GM13977 (cell line): ENCODE measurements at places on chromosomes 6 and 20.

GRCh38 chr6:12196326-12196936 is 93.7 kb upstream of the EDN1 start:
- DNase-seq, result no peak

DNA sequence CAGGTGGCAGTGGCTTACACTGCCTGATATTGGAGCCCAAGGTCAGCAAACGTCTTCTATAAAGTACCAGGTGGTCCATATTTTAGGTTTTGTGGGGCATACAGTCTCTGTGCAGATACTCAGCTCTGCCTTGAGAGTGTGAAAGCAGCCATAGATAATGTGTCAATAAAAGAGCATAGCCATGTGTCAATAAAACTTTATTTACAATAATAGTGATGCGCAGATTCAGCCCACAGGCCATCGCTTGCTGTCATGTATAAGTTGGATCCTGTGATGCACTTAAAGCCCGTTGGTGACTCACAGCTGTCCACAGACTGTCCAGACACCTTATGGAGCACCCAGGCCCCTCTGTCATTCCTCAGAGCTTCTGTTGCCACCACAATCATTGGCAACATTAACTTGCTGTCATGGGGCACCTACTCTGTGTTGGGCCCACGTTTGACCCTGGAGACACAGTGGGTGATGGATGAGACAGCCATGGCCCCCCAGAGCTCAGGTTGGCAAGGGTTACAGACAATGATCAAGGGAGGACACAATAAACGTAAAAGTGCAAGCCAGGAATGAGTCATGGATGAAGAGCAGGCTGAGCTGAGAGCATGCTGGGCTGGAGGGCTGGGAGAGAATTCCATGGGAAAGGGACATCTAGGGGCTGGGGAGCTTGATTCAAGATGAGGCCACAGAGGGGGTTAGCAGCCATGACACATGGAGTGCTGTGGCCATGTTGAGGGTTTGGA is 173.6 kb downstream of the TAF4 start:
- no peak for DNase-seq

- no peak for DNase-seq
Observed at GRCh38 chr6:133243723-133244305, 2.7 kb downstream of the EYA4 start.

DNA sequence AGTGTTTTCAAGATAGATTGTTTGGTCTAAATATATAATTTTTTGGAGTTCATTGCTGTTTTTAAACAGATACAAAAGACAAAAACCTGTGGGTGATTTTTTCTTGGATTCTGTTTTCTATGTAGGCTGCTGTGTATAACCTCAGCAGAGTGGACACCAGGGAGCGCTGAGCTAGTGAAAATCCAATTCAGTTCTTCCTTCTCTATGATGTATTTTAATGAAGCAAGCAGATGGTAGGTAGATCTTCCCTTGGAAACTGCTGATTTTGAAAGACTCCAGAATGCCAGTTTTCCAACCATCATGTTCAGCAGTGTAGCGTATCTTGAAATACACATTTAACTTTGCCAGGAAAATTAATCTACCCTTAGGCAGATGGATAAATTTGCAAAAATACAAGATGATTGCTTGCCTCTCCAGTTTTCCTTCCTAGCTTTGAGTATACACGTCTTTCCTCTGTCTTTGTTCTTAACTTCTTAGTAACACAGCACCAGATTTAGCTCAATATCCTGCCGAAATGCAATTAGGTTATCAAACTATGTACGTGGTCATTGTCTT is 178.0 kb downstream of the PHF3 start:
- no peak for DNase-seq

DNA sequence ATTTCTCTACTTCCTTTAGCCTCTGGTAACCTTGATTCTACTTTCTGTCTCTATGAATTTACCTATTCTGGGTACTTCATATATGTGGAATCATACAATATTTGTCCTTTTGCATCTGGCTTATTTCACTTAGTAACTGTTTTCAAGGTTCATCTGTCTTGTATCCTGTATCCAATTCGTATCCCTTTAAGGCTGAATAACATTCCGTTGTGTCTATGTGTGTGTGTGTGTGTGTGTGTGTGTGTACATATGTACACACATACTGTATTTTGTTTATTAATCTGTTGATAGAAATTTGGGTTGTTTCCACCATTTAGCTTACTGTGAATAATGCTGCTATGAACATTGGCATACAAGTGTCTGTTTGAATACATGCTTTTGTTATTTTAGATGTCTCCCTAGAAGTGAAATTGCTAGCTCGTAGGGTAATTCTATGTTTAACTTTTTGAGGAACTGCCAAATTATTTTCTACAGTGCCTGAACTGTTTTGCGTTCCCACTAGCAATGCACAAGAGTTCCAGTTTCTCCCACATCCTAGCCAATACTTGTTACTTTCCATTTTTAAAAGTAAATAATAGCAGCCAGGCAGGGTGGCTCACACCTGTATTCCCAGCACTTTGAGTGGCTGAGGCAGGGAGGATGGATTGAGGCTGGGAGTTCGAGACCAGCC is 17.7 kb downstream of the SENP6 start:
- DNase-seq, result no peak

DNA sequence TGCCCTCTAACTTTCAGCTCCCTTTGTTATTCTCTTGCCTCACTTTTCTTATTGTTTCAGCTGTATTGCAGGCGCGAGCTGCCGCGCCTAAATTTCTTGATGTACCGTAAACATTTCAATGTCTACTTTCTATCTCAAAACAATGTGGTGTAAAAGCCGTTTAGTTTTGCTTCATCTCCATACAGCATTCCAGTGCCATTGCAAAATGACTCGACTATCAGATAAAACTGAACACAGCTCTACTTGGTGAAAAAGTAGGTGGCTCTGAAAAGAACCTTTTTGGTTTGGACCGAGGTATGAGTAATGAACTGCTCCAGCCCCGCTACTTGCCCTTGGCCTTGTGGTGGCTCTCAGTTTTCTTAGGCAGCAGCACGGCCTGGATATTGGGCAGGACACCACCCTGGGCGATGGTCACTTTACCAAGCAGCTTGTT is 74.6 kb downstream of the OR2B2 start:
- no peak for DNase-seq
